ENCODE measurements at places on chromosomes 1 and 21. TPM values are rescaled to one million over a fixed set of nuclear protein-coding genes. Genes with fewer than 3 reads are reported as not detected.

GRCh38 chr1:106960412-106960811 lies 96.1 kb upstream of the PRMT6 start:
- DNase-seq: no peak

GRCh38 chr1:153432874-153433681 lies 16.8 kb downstream of the S100A7A start:
- DNase-seq: no peak

- DNase-seq: no peak
Observed at GRCh38 chr1:206455666-206456344, 14.5 kb upstream of the IKBKE start.

The MORC3 gene
- total RNA-seq: 31.1 TPM

DNA sequence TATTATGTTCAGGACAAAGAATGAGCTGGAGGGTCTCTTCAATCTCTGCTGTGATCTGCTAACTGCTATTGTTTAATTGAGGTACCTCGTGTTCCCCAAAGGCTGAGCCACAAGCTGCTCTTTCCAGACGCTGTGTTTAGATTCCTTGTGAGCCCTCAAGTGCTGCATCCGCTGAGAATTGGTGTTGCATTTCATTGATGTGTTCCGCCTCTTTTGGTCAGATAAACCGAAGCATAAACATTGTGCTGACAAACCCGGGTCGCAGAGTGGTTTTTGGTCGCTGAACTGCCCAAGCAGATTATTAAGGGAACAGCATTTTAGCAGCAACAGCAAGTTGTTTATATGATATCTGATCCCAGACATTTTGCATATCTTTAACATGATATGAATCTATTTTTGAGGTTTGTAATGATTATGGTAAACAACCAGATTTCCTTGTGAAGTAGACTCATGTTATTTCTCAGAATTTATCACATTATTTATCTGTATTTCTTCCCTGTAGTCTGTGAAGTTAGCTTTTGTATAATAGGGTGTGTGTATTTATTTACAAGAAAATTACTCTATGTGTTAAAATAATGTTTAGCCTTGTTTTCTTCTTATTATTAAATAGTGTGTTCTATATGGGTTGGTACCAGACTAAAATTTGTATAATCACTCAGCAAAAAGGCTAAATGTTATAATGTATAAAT lies 217.2 kb upstream of the C1orf105 start:
- DNase-seq: no peak

DNA sequence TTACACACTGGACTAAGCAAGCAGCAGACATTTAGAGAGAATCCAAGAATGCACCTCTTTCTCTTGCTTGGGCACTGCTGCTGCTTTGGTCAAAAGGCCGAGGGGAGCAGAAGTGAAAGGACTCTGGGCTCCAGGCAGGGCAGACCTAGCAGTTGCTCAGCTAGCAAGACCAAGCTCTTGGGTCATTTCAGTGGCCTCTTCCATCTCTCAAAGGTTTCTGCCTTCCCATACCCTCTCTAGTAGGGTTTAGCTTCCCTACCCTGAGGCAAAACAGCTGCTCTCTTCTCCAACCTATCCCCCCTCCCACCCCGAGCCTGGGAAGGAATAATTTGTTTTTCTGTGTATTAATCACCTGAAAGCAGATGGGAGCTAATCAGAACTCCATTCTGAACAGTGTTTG lies 25.8 kb downstream of the TFAP2E start:
- DNase-seq: no peak

GRCh38 chr1:9767964-9768668 lies 55.6 kb downstream of the CLSTN1 start:
- peak; percentile 25 for DNase-seq

The PPIAL4G gene
- total RNA-seq: not detected

The RAB3B gene
- 0.05 TPM for total RNA-seq

DNA sequence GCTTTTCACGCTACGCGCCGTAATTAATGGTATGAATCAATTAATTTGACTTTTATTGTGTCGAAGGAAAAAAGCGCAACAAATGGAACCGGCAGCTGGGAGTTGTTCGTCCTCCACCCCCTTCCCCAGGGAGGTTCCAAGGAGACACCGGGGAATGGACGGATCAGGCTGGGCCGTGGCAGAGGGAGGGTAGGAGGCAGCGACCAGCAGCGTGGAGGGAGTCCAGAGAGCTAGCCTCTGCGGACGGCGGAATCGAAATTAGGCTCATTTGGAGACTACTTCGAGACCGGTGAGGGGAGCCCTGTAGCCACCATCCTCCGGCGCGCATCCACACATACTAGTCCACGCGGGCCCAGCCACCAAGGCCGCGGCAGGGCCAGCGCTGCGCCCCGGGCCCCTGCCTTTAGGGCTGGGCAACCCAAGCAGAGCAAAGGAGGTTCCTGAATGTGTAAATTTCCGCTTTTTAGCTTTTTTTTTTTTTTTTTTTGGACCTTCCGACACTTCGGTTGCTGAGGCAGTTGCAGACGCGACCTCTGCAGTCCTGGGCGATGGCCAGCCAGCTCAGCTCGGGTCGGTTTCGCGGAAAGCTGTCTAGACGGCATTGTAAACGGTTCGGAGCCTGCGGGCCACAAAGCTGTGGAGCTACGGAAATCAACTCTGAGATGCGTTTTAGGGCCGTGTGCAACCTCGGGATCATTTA lies 2.2 kb upstream of the FOXD3 start:
- DNase-seq: no peak

DNA sequence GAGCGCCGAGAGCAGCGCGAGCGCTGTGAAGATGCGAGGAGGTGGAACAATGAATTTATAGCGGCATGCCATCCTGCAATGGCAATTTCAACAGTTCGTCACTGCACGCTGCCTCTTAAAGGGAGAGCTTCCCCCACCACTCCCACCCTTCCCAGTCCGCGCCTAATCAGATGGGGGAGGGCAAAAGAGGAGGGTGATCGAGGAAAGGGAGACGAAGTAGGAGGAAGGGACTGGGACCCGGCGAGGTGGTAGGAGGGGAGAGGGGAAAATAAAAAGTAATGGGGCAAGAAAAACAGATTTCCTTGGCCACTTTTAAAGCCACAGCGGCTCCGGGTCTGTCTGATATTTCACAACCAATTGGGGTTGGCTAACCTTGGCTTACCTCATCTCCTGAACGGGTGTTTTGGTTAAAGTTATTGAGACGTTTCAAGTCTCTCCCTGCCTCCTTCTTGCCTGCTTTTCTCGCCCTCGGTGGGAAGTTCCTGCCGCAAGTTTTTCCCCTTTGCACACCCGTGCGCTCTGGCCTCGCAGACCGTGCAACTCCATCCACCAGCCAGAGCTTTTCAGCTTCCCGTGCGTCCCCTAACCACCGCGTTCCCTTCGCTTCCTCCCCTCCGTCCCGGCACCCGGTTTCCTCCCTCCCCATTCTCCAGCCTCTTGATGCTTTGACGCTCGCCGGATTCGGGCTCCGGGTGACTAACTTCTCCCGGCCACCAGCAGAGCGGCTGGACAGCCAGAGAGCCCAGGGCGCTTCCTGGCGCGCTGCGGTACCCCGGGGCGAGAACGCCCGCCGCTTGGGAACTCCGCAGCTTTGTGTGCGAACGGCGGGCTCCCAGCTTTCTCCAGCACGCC lies at the start of gene ADAMTS5:
TSS of gene ADAMTS5 (minus strand) at position 27 of the 852 bp plus-strand sequence. CDS start 697 bp downstream, outside the sequence.
- DNase-seq: peak; percentile 68

The AIRE gene
- not detected for total RNA-seq

- peak; percentile 76 for DNase-seq
Observed at GRCh38 chr1:211356723-211357407, 30.2 kb downstream of the TRAF5 start.

The LMOD1 gene
- total RNA-seq: not detected
